ENCODE measurements at places on chromosomes 13 and 19. TPM values are rescaled to one million over a fixed set of nuclear protein-coding genes. Genes with fewer than 3 reads are reported as not detected.

GRCh38 chr13:46100191-46100815 is 4.5 kb downstream of the CPB2 start:
- no peak for DNase-seq

DNA sequence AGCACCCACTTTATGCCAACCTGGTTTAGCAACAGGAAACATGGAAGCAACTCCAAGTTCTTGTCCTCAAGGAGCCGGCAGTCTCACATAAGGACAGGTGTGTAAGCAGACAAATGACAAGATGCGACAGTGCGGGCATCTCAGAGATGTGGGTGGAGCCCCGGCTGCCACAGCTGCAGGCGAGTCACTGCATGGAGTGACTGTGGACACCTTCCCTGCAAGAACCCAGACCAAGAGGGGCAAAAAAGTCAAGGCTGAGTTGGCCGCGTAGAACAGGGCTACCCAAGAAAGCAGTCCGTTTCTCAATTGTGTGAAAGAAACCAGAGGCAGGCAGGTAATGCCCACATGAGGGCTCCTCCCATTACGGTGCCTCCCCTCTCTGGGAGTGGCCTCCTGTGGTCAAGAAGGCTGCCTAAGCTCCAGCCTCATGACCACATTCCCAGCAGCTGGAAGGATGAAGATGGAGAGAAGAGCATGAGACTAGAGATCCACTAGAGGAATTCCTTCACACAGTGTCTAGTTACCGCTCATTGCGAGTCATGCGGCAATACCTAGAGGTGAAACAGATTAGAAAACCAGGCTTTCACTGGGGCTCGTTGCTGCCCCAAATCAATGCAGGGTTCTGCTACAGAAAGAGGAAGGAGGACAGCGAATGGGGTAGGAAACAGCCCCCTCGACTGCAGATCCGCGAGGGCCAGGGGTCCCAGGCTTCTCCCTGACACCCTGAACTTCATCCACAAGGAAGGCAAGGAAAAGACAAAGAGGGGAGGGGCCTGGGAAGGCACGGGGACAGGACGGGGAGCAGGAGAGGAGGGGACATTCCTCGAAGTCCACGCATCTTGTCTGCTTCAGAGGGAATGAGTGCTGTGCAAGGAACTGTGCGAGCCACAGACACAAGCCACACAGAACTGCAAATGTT is 80.2 kb downstream of the SPACA7 start:
- no peak for DNase-seq

The SIAH3 gene
- total RNA-seq: not detected

- no peak for DNase-seq
These were observed 120.9 kb upstream of the FRY start for GRCh38 chr13:31910633-31911032.

The CPB2 gene
- total RNA-seq: not detected

GRCh38 chr19:55368701-55369563 is 1.3 kb downstream of the IL11 start:
- no peak for DNase-seq

GRCh38 chr13:94480672-94481145 is 1.2 kb upstream of the DCT start:
- DNase-seq: no peak

DNA sequence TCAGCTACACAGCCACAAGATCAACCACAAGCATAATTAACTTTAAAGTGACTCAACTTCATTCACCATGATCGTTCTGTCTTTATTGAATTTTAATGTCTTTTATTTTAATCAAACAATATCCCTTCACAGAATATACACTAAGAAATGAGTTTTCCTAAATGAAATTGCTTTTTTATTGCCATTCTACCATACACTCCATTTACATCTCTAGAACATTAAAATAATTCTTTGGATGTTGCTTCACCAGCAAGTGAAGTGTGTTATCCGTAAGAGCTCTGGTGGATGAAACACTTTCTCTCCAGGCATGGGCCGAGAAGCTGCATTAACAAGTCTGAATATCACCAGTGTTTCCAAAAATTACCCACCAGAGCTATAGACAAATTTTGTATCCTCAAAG is 789.2 kb downstream of the PCDH9 start:
- no peak for DNase-seq

All from NCI-H460 (cell line).